Mesangial cell (primary cell): ENCODE measurements at places on chromosomes 5 and 9. TPM values are rescaled to one million over a fixed set of nuclear protein-coding genes. Genes with fewer than 3 reads are reported as not detected.

ITK gene
- not detected in 2 replicates for total RNA-seq

AHRR gene
- 0.33 and 0.63 TPM in 2 replicates for total RNA-seq

LYRM7 gene
- total RNA-seq = 2.9 and 3.2 TPM in 2 replicates

MYMK gene
- total RNA-seq = not detected in 2 replicates

ADGRD2 gene
- total RNA-seq = not detected in 2 replicates

MRNIP gene
- 6.8 and 17.5 TPM in 2 replicates for total RNA-seq

LIX1 gene
- 0.89 TPM in 1 of 2 replicates, not detected in the other for total RNA-seq

FBP1 gene
- total RNA-seq = 1.3 TPM in 1 of 2 replicates, not detected in the other

PCDHGB5 gene
- 10.6 and 15.8 TPM in 2 replicates for total RNA-seq
